NCI-H146 (cell line): ENCODE measurements at places on chromosomes 7 and 10.
A peak's percentile ranks its signal among the peaks of the same experiment; 100 is the strongest.

GRCh38 chr10:125795128-125795527 is 19.5 kb upstream of the MMP21 start:
- no peak for DNase-seq

DNA sequence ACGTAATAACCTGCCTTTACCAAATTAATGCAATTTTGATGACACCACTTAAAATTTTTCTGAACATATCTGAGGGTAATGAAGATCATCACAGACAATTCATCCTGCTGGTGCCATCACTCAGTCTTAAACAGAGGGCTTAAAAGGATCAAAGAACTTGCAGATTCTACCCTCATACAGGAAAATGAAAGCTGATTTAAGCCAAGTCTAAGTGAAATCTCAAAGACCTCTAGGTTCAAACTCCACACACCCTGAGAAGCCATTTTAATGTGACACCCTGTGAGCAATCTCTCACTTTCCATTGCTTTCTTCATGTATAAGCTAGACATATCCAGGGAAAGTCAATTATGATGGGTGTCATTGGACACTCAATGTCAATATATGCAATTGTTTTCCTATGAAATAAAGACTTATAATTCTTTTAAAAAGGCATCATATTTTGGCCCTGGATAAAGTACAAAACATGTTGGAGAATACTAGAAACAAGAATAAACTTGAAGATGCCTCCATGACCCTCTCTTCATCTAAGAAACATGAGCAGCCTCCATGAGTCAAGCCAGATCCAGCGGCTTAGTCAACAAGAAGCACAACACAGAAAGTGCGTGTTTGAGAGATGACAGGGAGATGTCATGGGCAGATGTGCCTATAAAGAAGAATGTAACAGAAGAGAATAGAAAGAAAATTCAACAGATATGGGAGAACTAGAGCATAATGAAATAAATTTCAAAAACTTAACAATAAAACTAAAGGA is 291.9 kb downstream of the PARD3 start:
- no peak for DNase-seq

- DNase-seq = no peak
These were observed 156.8 kb downstream of the NRCAM start for GRCh38 chr7:108299251-108299973.

DNA sequence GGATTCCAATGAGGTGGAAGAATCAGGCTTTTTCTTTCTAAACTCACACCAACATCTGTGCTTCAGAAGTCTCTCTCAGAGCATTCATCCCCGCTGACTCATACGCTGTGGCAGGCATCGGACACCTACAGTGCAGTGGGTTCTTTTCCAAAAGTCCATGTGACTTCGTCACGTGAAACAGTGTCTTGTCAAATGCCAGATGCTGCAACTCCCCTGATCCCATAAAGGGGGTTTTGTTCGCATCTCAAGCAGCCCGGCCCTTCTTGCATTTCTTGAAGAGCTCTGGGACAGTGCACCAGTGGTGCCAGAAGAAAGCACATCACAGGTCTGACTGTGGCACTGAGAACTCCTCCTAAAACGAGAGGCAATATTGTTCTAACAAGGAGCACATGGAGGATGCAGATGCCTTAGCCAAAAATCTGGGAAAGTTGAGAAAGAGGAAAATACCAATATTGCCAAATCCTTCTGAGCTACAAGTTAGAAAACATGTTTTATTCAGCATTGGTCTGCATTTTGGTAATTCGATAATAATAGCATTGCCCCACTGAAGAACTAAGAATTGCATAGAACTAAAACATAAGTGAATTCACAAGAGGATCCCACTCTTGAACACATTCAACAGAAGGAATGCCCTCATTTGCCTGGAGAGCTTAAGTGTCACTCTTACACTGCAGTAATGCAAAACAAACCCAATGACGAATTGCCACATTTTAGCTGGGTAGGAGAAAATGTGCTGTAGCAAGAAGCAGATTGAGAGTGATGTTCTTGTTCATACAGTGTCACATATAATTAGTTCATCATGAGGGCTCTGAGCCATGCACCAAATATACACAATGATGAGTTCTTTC is 204.4 kb downstream of the CXCL12 start:
- DNase-seq = no peak

- no peak for DNase-seq
These were observed 89.0 kb downstream of the SEPTIN7 start for GRCh38 chr7:35889870-35890269.

GRCh38 chr10:26391701-26392695 is 46.1 kb upstream of the APBB1IP start:
- DNase-seq = no peak

GRCh38 chr7:33904681-33905388 is 504 bp upstream of the BMPER start:
- DNase-seq = peak; percentile 45

- no peak for DNase-seq
These were observed 42.1 kb downstream of the GSDME start for GRCh38 chr7:24715171-24715570.

GRCh38 chr7:155526225-155526624 is 20.1 kb downstream of the CNPY1 start:
- no peak for DNase-seq

DNA sequence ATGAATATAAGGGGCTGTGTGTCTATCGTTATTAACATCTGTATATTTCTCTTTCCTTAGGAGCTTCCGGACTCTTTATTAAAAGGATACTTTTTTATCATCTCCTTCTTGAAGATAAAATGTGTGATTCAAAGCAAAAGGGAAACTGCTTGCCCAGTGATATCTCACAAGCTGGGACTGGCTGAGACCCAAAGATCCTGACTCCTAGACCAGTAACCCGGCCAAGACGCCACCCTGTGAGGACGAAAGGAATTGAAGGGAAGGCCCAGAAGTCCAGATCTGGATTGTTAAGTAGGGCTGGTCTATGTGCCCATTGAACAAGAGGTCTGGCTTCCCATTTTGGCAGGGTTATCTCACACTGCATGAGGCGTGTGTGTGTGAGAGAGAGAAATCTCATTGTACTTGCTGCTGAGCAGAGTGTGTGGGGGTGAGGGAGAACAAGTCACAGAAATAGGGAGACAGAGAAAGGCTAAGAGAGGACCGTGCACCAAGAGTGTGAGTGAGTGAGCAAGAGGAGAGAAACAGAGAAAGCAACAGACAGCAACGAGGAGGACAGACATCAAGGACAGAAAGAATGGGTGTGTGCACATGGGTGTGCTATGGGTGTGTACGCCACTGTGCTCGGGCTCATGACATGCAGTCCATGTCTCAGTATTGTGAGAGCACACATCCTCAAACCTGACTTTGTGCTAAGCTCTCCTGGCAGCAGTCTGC is 75.4 kb downstream of the PLXNA4 start:
- DNase-seq = no peak

- DNase-seq = no peak
These were observed 49.8 kb downstream of the PRKCQ start for GRCh38 chr10:6530211-6530840.

DNA sequence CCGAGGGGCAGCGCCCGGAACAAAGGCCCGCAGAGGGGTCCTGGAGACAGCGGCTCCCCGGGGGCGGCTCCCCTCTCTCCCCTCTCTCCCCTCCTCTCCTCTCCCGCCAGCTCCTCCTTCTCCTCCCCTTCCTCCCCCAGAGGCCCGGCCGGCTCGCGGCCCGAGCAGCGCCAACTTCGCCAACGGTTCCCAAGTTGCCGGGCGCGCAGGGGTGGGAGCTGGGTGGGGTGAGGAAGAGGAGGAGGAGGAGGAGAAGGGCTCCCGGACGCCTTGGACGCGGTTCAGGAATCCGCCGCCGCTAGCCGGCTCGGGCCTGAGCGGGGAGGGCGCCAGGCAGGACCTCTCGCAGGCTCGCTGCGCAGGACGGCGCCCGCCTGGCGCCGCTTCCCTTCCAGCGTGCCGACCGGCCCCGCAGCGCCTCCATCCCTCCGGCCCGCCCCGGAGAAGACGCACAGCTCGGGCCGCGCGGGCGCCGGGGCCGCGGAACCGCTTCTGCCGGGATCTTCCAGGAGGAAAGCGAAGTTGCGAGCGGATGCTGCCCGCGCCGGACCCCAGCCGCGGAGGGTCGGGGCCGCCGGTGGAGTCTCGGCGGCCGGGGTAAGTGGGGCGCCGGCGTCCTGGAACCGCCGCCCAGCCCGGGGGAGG is at the start of gene CHST3:
Gene CHST3 (plus strand): TSS at position 298 of the 645 bp plus-strand sequence. CDS start 41,448 bp downstream, outside the sequence.
- peak; percentile 48 for DNase-seq

DNA sequence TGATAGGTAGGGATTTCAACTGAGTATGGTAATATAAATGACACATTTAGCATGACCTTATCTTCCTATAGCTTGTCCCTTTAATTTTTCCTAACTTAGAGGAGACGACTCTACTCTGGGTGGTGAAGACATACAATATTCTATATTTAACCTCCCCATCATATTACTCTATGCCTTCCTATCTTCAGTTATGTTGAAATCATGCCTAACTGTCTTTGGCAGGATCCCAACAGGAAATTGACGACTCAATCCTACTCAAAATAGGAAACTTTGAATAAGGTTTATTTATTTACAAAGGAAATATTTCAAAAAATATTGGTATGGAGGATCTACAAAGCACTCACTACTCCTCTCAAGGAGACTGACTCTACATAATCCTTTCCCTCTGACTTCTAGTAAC is 24.1 kb upstream of the SEMA3A start:
- no peak for DNase-seq

GRCh38 chr7:47557694-47558670 is 23.9 kb downstream of the TNS3 start:
- DNase-seq = no peak

DNA sequence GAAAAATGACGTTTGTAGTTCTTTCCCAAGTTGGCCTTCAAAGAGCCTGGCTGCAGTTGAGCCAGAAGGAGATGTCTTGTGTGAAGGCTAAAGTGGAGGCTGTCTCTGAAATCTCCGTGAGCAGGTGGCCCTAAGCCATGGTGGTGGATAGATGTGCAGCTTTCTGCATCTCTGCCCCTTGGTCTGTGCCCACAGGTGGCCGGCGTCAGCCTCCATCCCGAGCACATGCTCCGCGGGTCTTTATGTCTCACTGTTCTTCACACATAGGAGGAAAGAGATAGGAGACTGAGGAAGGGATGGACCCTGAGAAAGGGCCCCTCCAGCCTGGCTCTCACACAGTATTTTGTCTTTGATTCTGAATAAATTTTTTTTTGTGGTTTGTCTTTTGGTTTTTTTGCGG is 30.3 kb upstream of the SLC26A4 start:
- DNase-seq = no peak

GRCh38 chr10:26981232-26981824 is 119.0 kb downstream of the ANKRD26 start:
- DNase-seq = no peak

GRCh38 chr7:148014001-148014400 is 576.6 kb upstream of the C7orf33 start:
- no peak for DNase-seq

- peak; percentile 72 for DNase-seq
These were observed 1.1 kb upstream of the EIF4H start for GRCh38 chr7:74173074-74173473.

DNA sequence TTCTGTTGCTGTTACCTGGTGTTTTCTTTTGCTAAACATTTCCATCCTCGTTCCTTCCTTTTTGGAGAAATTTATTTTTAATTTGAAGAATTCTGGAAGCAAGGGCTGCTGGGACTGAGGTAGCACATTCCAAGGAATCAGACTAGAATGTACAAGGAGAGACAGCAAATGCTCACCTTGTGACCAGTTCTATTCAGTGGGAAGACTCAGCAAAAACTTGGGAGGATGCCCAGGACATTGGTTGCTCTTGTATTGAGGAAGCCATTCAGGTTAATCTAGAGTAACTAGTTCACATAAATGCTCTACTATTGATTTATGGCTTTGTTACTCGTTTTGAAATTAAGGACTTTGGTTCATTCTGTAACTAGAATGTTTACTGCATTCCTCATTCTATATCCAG is 11.3 kb downstream of the PLCE1 start:
- DNase-seq = no peak

DNA sequence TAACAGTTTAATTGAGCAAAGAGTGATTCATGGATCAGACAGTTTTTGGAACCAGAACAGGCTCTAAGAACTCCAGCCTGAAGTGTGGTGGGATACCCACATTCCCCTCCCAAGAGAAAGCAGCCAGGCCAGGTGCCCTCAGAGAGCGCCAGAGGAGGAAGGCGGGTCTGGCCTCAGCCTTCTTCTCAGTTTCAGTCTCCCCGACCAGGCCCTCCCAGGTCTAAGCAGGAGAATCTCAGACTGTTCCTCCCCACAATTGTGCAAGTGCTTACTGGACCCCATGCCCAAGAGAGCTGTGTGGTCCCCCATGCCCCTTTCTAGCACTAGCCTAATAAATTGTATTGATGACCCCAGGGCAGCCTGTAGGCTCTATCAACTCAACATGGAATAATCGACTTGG is 25.6 kb downstream of the PPIF start:
- no peak for DNase-seq

GRCh38 chr10:124348801-124349200 is 69.9 kb downstream of the OAT start:
- DNase-seq = no peak

GRCh38 chr7:108294595-108294994 is 161.6 kb downstream of the NRCAM start:
- DNase-seq = peak; percentile 7

DNA sequence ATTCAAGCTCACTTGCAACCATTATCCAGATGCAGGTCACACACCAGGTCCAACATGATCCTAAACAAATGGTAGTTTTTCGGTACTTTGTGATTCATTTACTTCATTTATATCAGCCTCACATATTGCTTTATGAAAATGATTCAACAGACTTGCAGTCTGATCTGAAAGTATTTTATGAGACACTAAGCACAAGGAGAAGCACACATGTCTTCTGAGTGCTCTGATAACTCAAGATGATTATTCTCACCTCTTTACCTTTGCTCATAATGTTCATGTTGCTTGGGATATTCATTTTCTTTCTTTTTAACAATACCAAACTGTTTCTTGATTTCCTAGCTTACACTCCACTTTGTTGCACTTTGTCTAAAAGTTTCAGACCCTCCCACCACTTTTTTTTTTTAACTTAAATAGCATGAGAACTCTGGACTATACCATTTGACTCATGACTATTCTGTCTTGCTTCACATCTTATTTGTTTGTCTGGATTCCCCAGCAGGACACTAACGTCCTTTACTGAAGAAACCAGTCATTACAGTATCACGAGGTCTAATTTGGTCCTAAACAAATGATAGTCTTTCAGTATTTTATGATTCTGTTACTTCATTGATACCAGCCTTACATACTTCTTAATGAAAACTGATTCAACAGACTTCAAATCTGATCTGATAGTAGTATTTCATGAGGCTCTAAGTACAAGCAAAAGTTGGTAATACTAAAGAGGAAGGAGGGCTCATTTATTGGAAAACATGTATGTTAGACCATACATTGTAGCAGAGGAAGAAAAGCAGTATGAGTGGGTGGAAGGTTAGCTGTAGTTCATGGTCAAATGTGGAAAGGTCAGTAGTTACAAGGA is 171.8 kb upstream of the AHR start:
- no peak for DNase-seq

GRCh38 chr7:81845744-81846241 is 75.9 kb upstream of the HGF start:
- no peak for DNase-seq

- no peak for DNase-seq
These were observed 273.4 kb downstream of the PRPF18 start for GRCh38 chr10:13859979-13860654.
